ENCODE measurements at places on chromosomes 13 and 19.

- DNase-seq: no peak
Observed at GRCh38 chr13:21673789-21674489, 3.1 kb downstream of the FGF9 start.

DNA sequence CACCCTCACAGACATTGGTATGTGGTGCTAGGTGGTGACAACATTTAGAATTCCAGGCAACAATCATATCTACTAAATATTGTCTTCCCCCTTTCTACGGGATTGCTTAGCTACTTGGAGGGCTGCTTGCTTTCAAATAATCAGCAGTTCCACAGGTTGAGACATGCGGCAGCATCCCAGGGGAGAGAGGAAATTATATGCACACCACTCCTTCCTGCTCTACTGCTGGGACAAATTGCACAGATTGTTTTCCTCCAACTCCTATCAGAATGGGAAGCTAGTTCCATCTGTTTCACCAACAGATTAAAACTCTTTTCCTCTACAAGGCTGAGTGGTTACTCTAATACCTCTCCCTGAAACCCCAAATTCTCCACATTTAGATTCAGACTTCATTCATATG lies 275.4 kb downstream of the DNAJC15 start:
- no peak for DNase-seq

GRCh38 chr19:45958769-45959516 lies 14.7 kb downstream of the NOVA2 start:
- DNase-seq: no peak

GRCh38 chr19:45346449-45346848 lies 5.9 kb downstream of the KLC3 start:
- DNase-seq: no peak

DNA sequence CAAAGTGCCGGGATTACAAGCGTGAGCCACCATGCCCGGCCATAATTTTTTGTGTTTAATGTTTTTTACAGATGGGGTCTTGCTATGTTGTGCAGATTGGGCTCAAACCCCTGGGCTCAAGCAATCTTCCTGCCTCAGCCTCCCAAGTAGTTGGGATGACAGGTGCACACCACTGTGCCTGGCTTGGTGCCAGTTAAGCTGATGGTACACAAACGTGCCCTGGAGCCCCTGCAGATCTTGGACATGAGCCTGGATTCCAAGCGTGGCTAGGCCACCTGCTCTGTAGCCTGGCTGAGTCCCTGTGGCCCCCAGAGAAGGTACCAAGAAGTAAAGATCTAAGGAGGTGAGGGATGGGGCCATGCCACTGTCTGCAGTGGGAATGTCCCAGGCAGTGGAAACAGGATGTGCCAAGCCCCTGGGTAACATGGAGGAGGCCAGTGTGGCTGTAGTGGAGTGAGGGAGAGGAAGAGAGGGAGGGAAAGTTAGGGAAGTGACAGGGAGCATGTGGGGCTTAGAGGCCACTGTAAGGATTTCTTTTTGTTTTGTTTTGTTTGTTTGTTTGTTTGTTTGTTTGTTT lies 7.0 kb downstream of the PRODH2 start:
- DNase-seq: no peak

DNA sequence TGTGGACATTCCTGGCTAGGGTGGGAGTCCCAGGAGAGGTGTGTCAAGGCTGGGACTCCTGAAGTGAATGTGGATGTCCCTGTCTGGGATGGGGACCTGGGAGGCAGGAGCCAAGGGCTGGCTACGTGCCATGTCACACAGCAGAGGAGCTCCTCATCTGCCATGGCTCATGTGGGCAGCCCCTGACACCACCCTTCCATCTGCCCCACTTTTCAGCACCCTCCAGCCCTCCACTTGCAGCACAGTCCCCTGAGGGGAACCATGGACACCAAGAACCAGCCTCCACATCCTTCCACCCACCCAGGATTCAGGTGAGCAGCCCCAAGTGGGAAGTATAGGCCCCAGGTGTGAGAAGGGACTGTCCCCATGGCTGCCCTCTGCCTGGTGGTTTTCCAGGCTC lies 1.7 kb downstream of the ZNF446 start:
- no peak for DNase-seq

DNA sequence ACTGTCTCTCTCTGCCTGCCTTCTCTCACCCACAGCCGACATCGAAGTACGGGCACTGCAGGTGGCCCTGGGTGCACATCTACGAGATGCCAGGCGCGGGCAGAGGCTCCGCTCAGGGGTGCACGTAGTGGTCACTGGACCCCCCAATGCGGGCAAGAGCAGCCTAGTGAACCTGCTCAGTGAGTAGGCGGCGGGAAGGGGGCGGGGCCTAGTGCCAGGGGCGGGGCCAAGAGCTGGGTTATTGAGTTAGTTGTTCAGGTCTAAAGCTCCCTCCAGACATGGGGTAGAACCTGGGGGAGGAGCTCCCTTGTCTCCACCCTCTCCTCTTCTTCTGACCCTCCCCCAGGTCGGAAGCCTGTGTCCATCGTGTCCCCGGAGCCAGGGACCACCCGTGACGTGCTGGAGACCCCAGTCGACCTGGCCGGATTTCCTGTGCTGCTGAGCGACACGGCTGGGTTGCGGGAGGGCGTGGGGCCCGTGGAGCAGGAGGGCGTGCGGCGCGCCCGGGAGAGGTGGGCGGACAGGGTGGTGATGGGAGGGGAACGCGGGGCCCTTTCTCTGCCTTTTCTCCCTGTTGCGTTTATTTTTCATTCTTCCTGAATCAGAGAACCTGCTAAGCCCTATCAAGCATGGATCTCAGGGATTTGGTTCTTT lies 1.9 kb downstream of the GTPBP3 start:
- DNase-seq: peak; percentile 59

DNA sequence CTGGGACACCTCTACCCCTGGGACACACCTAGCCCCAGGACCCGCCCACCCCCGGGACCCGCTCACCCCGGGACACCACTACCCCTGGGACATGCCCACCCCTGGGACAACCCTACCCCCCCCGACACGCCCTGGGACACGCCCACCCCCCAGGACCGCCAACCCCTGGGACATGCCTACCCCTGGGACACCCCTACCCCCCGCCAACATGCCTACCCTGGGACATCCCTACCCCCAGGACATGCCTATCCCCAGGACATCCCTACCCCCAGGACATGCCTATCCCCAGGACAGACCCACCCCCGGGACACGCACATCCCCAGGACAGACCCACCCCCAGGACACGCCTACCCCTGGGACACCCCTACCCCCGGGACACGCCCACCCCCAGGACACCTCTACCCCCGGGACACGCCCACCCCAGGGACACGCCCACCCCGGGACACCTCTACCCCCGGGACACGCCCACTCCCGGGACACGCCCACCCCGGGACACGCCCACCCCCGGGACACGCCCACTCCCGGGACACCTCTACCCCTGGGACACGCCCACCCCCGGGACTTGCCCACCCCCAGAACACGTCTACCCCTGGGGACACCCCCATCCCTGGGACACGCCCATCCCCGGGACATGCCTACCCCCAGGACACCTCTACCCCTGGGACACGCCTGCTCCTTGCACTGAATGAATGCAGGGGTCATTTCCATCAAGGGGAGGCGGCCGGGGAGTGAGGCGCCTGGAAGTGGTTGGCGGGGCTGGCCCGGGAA lies 32.3 kb downstream of the ADPRHL1 start:
- DNase-seq: no peak

DNA sequence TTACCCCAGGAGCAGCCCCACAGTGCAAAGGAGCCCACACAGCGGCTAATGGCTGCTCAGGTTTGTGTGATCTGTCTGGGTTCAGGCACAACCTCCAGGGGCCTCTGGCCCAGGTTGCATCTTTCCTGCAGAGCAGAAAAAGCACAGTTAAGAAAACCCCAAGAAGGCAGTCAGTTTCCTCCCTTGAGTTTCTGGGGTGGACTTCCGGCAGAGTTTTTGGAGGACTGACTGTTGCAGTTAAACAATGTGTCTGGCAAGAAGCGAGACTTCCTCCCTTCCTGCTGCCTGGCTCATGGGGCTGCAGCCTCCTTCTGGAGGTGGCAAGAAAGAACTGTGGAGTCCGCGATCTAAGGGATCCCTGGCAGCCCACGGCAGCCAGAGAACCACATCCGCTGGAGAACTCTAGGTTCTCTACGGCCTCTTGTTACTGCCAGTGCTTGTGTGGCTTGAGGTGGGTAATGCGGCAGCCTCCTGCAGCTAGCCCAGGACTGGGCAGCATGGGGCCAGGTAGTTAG lies 114.4 kb downstream of the ZDHHC20 start:
- peak; percentile 1 for DNase-seq
